CD14-positive monocyte (primary cell): ENCODE measurements at places on chromosomes 12 and 14.

DNA sequence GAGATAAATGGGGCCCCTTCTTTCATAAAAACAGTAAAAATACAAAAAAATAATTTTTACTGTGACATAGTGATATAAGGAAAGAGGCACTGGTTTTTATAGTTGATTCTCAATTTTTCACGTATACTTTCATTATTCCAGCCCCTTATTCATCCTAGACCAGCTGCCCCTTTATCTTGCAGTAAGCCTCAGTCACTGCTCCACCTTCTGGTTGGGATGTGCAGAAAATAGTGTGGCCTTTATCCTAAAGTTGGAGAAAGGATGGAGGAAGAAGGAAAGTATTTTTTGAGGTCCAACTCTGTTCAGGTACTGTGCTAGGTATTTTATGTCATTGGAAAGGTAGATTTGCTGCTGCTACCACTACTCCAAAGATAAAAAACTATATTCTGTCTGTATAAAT, 172.7 kb downstream of the ANO6 start:
- DNase-seq: no peak

- DNase-seq: no peak
Observed at GRCh38 chr12:41467591-41468325, 279.6 kb downstream of the PDZRN4 start.

DNA sequence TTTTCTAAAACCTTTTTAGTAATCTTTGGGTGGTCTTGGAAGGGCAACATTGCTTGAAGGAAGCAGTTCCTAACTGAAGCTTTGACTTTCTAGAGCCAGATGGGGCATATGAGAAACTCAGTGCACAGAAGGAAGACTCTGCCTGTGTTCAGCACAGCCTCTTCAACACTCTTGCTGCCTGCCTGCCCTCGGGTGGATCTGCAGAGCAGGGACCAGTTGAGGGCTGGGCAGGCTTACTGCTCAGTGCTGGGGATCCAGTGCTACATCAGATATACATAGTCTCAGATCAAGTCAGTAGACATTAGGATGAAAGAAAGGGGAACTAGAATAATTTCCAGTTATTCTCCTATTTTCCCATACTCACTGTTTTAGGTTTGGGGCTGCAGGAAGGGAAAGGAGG, 29.5 kb upstream of the TMX1 start:
- DNase-seq: no peak

GRCh38 chr12:49832836-49833421, 4.7 kb upstream of the NCKAP5L start:
- no peak for DNase-seq

DNA sequence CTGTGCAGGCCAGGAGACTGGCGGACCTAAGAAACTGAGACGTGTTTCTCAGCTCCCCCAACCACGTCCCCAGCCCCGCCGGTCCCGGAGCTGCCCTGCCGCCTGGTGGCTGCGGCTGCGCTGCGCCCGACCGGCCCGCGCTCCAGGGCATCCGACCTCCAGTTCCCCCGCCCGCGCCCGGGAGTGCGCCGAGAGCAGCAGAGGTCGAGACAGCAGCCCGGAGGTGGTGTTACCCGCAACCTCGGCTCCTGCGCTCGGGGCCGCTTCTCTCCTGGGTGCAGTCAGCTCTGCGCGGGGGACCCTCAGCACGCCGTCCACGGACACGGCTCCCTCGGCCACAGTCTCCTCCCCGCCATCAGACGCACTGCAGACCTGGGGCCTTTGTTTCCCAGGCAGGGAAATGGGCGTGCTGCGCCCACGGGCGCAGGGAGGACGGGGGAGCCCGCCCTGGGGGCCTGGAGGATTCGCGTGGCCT, 21.6 kb upstream of the GPR132 start:
- peak; percentile 82 for DNase-seq

GRCh38 chr14:34833549-34834523, 41.3 kb downstream of the BAZ1A start:
- DNase-seq: peak; percentile 74

GRCh38 chr14:99200654-99201005, 71.4 kb downstream of the BCL11B start:
- DNase-seq: no peak

GRCh38 chr12:12714276-12715021, 2.7 kb upstream of the CDKN1B start:
- no peak for DNase-seq

- DNase-seq: no peak
Observed at GRCh38 chr14:51053157-51053556, 41.7 kb downstream of the TRIM9 start.

DNA sequence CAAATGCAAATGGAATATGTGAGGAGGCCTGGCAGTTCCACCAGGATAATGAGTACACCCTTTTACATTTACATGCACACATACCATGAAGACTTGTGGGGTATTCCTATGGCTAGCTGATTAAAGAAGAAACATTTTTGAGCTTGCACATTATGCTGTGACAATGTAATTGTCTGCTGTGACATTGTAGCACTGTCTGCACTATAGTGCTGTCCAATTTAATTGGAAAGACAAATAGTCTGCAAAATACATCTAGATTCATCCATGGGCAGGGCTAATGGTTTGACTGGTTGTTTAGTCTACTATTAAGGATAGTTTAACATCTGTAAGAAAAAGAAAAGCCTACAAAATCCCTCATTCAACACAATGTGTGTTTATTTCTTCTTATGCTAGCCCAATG, 1005.6 kb upstream of the LRFN5 start:
- DNase-seq: no peak

DNA sequence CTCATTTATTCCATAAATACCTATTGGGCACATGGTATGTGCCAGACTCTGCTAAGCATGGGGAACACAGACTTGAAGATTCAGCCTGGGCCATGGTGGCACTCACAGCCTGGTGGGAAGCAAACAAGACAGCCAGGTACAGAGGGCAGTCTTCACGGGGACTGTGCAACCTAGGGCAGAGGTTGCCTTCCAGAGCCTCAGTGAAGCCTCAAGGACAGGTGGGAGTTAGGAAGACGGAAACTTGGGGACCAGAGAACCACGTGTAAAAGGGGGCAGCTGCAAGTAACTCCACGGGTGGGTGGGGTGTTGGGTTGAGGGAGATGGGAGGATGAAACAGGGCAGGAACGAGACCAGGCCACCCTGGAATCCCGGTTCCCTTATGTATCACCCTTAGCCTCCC, 980 bp upstream of the LTBR start:
- DNase-seq: no peak

DNA sequence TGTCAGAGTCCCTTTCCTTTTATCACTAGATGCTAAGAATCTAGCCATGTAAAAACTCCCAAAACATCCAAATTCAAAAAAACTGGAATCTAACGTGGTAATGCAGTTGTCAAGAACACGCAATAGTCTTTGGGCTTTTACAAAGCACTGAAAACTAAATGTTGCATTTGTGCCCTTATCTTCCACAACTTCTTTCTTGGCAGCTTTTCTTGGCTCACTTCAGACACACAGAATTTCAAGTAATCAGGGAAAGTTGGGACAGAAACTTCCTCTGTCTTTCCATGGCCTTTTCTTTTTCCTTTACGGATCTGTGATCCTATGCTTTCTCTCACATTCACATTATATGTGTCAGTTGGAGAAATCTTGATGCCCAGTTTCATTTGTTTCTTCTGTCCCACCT, 136.0 kb downstream of the CRADD start:
- DNase-seq: no peak

GRCh38 chr14:44477953-44478352, 29.1 kb downstream of the FSCB start:
- DNase-seq: no peak

DNA sequence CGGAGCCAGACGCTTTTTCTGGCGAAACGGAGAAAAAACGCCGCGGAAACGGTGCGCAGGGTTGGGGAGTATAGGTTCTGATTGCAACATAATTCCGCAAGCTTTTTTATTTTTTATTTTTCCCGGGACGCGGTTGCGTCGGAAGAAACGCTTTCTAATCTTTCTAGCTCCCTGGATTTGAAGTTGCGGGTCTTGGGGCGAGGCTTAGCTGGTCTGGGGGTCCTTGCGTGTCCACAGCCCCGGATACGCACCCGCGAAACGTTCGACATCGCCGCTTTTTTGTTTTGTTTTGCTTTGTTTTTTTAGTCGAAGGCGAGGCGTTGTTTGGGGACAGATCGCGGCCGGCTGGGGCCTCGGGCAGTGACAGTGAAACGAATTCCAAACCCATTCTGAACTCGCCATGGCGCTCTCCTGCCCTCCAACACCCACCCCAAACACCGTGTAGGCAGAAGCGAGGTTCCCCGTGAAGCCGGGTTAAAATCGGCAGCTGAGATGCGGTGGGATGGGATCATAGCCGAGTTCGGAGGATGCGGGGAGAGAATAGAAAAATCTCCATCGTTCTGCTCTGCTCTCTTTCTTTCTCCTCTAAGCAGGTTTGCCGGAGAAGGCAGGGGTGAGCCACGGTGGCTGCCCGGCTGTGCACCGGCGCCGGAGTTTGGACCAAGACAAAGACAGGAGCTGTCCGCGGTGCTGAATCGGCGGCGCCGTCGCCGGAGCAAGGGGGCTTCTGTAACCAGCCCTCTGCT, 8.1 kb upstream of the LHX5 start:
- DNase-seq: no peak

DNA sequence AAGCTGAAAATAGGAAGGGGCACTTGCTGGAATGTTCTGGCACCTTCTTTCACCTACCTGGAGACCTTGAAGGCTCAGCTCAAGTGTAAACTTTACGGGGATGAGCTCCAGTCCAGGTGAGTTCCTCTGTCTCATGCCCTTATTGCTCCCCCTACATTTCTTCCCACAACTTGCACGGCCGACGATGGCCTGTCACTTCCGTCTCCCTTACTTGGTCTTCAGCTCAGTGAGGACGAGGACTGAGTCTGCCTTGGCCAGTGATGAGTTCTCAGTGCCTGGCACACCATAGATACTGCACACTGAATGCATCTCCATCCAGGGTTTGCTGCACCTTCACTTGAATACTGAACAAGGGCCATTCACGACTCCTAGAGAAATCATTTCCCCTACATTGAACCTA, 21.4 kb downstream of the ADGRD1 start:
- no peak for DNase-seq

DNA sequence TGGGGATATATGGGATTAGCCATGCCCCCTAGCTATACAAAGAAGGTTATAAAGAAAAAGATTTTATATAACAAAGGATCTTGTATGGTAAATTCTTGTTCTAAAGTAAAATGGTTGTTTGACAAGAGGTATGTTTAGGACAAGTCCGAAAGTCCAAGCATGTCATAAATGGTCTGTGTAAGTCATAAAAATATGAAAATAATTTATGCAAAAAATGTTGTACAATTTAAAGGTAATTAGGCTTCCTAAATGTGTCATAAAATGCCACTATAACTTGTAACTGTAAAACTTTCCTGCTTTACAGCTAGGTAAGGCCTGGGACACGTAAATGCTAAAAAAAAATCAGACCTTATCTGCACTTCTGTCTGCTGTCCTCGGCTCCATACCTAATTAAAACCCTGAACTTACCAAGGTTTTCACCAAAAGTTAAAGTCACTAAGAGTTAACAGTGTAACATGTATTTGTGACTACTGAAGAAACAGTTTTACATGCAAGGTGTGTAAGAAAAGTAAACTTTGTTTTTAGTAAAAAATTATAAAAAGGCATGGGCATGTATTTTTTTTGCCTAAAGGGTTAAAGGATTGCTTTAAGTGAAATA, 110.0 kb upstream of the RESF1 start:
- DNase-seq: no peak

DNA sequence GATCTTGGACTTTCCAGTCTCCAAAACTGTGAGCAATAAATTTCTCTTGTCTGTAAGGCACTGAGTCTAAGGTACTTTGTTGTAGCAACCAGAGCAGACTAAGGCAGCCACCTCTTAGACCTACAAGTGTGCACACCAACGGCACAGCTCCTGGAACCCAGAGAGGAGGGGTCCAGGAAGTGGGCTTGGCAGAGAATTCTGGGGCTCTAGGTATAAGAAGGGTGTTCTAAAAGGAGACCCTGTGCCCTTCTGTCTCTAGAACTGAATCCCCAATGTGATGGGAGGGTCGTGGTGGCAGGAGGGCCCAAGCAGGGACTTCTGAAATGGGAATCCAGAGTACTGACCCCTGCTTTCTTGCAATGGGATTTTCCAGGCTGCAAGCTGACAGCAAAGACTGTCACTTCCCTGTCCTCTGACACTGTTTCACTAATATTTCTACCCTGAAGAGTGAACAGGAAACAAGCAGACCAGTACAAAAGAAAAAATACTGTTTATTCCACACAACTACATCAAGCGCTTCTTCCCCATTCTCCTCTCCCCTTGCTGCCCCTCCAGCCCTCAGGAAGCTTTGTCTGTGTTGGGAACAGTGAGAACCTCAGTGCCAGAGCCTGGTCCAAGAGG, 13.6 kb upstream of the TFCP2 start:
- DNase-seq: no peak

GRCh38 chr14:100542619-100543205, 44.5 kb downstream of the BEGAIN start:
- no peak for DNase-seq

DNA sequence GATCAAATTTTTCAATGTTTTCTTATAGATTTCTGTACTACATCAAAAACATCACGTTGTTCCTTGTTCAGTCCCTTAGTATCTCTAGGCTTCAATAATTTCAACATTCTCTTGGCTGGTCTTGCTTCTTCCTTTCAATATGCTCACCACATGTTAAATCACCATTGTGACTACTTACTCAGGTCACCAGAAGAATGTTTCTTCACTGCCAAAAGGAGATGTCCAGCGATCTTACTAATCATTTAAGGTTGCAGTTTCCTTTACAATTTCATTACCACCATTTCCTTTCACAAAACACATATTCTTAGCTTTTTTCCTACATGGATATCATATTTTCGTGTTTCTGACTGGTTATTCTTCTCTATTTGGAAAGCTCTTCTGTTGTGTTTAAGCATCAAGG, 363.8 kb downstream of the NAV3 start:
- no peak for DNase-seq

DNA sequence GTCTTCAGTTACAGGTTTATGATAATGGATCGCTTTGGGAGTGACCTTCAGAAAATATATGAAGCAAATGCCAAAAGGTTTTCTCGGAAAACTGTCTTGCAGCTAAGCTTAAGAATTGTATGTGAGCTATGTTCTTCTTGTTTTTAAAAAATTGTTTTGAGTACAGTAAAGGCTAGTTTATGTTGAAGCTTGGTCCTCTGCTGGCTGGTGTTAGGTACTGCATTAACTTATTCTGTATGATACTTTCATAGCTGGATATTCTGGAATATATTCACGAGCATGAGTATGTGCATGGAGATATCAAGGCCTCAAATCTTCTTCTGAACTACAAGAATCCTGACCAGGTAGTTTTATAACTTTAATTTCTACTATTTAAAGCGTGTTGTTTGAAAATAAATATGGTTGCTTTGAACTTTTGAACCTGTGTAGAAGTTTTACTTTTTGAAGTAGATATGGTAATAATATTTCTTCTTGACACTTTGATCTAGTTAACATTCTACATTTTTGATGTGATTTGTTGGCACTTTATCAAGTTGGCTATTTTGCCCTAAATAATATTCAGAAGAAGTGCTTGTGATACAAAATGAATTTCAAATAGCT, 55.7 kb downstream of the VRK1 start:
- DNase-seq: peak; percentile 22

DNA sequence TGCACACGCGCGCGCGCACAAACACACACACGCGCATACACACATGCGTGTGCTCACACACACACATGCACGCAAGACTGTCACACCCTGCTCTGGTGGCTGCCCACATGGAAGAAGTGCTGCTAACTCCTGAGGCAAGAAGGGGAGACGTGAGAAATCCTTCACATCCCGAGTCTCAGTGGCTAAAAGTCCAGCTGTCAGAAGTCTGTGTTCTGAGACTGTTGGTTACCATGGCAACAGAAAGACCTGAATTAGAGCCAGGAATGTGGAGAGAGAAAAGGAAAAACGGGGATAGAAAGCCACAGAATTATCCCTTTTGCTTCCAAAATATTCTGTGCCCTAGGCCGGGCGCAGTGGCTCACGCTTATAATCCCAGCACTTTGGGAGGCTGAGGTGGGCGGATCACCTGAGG, 71.2 kb downstream of the PPFIBP1 start:
- DNase-seq: no peak
